ENCODE measurements at places on chromosomes 1 and 21.

- no peak for DNase-seq
Observed at GRCh38 chr1:5513846-5514526, 478.2 kb downstream of the NPHP4 start.

DNA sequence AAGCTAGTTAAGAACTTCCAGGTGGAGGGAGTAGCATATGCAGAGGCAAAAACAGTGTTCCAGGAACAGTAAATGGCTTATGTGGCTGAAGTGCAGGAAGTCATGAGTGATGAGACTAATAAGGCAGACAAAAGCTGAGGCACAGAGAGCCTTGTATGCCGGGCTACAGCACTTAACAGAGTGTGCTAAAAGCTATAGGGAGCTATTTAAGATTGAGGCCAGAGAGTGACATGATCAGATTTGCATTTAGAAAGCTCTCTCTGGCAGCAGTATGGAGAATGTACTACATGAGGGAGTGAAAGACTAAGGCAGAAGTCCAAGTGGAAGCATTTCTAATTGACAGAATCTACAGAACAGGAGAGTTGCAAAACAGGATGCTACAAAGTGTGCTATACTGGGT, 38.6 kb downstream of the WASF2 start:
- peak; percentile 70 for DNase-seq

GRCh38 chr21:41653954-41654491, 112.8 kb downstream of the RIPK4 start:
- no peak for DNase-seq

DNA sequence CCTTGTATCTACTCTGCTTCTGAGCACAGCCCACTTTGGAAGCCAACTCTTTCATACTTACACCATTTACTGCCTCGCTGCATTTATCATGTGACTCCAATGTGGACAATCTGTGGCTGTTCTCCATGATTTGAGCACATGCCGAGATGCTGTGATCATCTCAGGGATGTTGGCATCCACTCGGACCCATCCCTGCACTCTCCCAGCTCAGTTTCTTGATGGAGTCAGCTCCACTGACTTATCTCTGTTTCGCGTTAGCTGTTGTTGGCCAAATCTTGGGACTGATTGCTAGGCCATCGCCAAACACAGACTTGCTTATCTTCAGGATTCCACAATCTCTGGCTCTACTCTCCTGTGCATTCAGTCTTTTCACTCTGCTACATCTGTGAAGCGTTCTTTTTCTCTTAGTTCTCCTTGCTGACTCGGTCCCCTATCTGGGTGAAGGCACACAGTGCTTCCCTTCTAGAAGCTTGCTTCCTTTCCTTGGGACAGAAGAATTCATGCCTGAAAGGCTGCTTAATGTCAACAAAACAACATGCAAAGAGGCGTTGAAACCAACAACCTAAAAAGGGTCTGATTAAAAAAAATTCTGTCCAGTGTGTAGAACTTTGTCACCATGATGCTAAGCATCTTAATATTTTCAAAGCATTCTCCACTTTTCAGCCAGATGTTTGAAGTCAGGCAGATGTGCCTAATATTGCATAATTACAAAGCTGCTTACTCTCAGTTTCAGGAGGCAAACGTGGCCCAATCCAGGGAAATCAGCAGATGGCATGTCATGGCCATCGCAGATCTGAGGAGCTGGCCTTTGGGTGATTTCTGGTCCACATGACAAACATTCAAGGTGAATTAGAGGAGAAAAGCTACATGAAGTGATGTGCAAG, 120.7 kb downstream of the NGF start:
- DNase-seq, result no peak

DNA sequence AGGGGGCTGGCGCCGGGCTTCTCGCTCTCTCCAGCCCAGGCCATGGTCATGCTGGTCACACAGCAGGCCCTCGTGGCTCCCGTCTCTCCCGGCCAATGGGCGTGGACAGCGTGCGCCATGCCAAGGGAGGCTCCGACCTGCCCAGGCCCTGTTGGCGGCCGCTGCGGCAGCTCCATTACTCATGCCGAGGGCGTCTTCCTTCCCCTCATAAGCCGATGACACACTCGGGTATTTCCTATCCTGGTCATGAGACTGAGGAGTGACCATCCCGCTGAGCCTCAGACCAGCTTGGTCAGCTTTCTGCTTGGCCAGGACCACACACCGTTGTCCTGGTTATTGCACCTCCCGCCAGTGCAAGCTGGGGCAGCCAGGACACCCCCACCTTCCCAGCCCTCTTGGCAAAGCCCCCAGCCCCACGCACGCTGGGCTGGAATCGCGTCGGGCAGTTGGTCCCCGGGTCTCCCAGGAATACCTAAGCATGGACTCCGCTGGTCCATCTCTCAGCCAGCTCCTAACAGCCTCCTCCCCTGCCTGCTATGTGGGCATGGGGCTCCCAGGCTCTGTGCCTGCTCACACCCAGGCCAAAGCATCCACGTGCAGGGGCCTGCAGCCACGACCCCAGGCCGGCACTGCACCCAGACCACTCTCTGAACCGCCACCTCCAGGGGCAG, 49.8 kb downstream of the ARHGEF16 start:
- no peak for DNase-seq

- DNase-seq, result no peak
Observed at GRCh38 chr1:43834280-43835081, 99.1 kb upstream of the ARTN start.

All from Karpas-422 (cell line).